Upper lobe of right lung (tissue), 1 donor: ENCODE measurements at places on chromosomes 2 and 18.

DNA sequence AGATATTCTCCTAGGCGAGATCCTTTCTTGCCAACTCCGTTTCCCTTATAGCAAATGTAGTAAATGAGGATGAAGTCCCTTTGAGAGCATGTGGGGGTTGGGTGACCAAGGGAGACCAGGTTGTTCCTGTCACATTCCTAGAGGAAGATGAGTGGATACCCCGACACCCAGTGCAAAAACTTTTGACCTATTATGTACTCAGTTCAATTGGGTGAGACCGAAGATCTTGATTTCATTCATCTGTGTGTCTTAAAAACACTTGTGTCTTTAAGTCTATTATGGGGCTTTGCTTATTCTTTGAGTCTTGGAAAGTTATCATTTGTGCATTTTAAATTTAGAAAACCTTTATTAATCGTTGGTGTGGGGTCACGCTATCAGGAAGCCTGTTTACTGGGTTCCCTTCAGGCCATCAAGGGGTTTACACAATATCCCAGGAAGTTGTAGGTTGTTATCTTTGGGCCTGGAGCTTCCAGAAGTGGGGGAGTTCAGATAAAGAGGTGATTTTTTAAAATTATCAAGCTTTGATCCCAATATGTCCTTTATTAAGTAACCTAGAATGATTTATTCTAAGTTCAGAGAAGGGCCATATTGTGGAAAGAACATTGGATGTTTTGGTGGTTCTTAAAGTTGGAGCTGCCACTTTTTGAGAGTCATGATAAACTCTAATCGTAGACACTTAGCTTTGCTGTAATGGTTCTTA lies 2.8 kb downstream of the RHOB start:
- DNase-seq: no peak

- DNase-seq: no peak
Measured at GRCh38 chr2:149715005-149715592, 127.5 kb upstream of the MMADHC start.

- no peak for DNase-seq
Measured at GRCh38 chr18:55833543-55833942, 245.6 kb upstream of the TCF4 start.

- DNase-seq: no peak
Measured at GRCh38 chr2:16189836-16190160, 249.4 kb downstream of the MYCN start.

- DNase-seq: no peak
Measured at GRCh38 chr2:1400943-1401735, 12.1 kb upstream of the TPO start.

GRCh38 chr18:46657115-46657955 lies at the start of gene LOXHD1:
TSS of gene LOXHD1 (minus strand) at chr18:46657220. CDS start at chr18:46657033, 187 bp downstream.
- DNase-seq: no peak

DNA sequence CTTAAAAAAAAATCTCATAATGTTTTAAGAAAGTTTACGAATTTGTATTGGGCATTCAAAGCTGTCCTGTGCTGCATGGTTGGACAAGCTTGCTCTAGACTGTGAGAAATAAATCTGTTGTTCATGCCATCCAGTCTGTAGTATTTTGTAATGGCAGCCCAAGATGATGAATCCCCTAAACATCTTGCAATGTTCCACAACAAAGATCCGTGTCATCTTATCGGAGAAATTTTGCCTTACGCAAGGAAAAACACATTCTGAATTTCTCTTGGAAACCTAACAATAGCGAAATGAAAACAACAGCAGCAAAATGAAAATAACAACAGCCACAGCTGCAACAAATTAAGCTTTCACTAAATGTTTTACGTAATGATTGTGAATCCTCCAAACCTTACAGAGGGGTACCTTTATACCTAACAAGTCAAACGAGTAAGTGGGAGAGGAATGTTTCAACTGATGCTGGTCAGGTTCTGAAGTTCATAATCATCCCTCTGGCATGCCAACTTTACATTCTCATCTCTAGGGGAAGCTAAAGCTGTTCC lies 76.1 kb upstream of the RNU4ATAC start:
- DNase-seq: no peak

- DNase-seq: peak; percentile 79
Measured at GRCh38 chr2:225660262-225661131, 261.0 kb downstream of the NYAP2 start.

DNA sequence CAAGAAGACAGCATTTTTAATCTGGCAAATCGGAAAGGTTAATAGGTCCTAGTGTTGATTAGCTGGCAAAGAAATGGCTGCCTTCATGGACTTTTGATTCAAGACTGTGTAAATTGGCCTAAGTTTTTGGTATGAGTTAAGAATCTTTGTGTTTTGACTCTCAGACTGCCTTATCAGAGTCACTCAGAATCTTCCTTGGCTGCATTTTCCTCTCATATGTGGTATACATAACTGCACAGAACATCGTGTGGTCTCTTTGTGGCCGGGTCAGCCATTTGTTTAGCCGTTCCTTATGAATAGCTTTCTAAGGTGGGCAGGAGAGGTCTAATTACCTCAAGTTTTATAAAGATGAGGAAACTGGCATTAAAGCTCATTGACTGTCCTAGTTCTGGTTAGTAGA lies 30.1 kb downstream of the CAB39 start:
- no peak for DNase-seq

DNA sequence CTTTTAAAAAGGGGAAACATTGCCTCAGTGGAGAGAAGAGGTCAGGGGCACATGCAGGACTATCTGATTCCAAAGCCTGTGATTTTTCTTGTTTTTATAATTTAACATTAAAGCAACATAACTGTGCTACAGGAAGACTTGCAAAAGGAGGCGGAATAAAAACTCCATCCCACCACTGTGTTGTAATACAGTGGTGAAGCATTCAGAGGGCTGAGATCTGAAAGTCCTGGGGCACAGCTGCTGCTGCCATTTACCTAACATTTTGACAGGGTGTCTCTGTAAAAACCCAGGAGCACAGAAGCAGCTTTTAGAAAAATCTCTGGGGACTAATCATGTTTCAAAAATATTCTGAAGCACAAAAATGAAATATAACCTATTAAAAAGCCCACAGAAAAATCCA lies 97.6 kb downstream of the GRB14 start:
- no peak for DNase-seq

DNA sequence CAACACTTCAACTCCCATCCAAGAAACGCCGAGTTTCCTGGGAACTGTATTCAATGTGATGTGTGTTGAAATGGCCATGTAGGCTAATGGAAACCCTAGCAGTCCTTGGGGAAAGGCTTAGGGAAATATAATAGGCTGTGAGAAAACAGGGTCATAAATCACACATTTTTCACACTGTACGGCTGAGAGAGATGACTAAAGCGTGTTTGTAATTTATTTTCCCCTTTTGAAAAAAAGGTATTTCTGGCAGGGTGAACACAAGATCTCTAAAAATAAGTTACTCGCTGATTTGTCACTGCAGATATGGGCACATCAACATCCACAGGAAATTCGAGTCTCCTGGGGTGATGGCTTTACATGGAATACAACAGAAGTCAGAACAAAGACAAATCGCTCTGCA lies 109.6 kb upstream of the ST6GAL2 start:
- no peak for DNase-seq

DNA sequence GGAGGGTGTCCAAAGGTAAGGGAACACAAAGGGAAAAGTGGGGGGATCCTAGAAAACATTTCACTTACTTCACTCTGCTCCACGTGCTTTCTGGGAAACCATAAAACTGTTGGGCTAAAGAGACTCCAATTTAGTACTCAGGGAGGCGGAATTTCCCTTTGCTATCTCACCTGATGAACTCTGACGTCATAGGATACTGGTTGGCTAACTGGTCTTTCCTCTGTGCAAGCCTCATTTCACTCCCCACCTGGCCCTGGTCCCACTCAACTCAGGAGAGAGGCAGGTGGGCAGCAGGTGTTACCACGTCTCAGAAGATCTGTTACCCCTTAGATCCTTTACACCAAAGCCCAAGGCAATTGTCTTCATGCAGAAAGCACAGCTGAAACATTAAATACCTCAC lies 51.8 kb upstream of the PMAIP1 start:
- no peak for DNase-seq

DNA sequence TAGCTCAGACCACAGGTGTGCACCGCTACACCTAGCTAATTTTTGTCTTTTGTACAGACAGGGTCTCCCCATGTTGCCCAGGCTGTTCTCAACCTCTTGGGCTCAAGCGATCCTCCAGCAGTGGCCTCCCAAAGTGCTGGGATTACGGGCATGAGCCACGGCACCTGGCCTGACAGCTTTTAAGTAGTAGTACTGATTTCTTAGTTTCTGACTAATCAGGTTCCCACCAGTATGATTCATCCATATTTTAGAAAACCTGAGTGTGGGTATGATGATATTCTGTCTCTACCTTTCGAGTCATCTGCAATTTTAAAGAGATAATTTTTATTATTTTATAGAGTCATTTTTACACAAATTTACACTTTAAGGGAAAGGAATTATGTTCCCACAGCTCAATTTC lies 46.4 kb upstream of the GULP1 start:
- no peak for DNase-seq

DNA sequence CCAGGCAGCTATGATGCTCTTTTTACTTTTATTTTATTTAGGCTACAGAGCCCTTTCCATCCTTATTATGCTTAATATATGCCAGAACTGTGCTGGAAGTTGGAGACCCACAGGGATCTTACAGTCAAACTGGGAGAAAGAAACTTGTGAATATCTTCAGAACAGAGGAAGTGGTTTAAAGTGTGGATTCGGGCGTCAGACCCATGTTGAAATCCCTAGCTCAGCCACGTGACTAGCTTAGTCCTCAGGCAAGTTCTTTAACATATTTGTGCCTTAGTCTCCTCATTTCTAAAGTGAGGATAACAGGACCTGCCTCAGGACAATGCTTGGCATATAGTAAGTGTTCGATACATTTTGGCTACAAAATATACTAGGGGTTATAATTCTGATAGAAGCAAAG lies 59.1 kb downstream of the MAP3K20 start:
- DNase-seq: no peak

DNA sequence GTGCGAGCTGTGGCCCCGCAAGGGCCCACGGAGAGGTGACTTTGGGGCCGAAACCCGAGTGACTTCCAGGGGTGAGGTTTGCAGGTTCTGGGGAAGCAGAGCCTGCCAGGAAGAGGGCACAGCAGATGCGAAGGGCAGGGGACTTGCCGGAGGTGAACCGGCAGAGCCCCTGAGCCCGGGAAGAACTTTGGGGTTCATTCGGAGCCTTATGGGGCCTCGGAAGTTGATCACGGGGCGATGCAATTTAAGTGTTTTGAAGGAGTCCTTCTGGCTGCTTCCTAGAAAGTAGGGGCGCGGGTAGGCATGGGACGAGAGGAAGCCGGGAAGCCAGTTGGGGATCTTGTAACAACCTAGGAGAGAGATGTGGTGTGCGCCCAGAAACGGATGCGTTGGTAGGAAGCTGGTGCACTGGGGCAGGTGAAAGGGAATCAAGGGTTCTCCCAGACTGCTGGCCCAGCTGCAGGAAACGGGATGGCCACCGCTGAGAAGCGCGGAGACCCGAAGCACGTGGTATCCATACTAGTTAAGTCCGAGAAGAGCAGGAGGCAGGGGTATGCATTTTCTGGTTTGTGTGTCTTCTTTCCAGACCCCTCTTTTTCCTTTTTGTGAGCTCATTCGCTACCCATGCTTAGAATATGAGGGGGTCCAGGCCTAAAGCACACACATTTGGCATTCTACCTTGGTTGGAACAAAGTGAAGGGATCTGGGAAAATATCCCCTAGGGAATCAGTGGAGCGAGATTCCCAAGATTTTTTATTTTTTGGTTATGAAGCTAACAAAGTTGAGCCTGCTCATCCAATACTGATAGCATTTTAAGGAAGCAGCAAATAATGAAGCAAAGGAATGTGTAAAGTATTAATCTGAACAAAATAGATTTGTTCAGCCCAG lies 758 bp downstream of the SCLY start:
- DNase-seq: no peak

- no peak for DNase-seq
Measured at GRCh38 chr2:17583166-17583565, 42.7 kb downstream of the VSNL1 start.

DNA sequence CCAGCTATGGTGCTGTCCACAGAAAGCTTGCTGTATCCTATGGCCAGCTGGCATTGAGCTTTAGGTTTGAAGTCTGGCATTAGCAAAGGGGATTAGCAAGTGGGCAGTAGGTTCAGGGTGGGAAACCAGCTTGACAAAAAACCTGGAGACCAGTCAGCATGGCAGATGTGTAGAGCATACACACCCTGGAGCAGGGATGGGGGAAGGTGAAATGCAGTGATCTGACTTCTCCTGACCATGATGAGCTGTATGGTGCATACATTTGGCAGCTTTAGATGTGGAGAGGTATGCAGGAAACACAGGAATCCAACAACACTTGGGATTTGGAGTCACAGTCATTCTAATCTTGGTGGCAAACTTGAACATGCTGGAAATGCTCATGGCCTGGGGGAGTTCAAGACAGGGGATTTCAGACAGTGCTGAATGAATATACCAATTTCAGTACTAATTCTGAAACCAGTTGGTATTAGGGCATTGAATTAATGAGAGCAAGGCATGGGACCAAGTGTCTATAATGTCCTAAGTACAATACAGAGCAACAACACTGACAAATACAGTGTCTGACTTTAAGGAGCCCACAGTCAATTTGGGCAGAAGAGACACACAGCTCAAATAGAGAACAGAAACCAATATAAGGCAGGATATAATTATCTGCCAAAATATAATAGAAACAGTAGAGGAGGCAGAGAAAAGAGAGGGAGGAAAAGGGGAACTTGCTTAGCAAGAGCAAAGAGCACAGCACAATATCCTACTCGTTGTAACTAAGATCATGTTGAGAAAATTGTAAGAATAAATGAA lies 11.8 kb downstream of the ARHGAP15 start:
- DNase-seq: no peak

GRCh38 chr2:67879586-67880290 lies 183.1 kb downstream of the C1D start:
- DNase-seq: no peak

DNA sequence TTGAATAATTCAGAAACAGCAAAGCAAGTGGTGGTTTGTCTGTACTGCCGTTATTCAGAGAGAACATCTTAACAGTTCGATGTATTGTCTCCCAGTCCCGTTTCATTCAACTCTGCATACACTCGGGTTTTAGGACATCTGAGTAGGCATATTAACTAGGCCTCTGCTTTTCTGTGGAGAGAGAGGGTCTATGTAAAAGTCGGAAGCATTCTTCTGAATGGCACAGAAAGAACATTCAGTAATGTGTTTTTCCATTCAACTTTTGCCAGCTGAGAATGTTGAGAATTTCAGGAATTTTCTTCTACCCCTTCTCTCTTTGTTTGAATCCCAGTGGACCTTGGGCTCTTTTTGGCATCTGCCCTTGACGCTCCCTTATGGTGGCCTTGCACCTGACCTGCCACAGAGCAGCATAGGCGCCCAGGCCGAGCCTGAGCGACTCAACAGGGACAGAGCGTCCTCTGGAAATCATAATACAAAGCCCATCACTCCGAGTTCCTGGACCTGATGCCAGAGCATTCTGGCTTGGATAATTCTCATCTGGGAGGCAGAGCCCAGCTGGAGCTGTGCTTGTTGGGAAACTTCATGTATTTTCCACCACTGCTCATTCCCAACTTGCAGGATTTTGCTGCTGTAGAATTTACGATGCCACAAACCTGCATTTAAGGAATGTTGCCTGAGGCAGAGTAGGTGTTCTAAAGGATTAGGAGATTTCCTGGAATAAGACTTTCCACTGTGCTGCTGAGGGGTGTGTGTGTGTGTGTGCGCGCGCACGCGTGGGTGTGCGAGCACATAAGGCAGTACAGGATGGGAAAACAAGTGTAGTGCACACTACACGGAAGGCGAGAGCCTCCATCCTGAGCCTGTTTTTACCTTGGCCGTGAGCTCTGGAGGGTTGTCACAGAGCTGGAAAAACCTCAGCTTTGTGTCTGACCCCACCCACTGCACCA lies 77.2 kb upstream of the TXNDC2 start:
- no peak for DNase-seq
